Bone marrow (tissue), 2 donors: ENCODE measurements at places on chromosomes 13 and 19.

DNA sequence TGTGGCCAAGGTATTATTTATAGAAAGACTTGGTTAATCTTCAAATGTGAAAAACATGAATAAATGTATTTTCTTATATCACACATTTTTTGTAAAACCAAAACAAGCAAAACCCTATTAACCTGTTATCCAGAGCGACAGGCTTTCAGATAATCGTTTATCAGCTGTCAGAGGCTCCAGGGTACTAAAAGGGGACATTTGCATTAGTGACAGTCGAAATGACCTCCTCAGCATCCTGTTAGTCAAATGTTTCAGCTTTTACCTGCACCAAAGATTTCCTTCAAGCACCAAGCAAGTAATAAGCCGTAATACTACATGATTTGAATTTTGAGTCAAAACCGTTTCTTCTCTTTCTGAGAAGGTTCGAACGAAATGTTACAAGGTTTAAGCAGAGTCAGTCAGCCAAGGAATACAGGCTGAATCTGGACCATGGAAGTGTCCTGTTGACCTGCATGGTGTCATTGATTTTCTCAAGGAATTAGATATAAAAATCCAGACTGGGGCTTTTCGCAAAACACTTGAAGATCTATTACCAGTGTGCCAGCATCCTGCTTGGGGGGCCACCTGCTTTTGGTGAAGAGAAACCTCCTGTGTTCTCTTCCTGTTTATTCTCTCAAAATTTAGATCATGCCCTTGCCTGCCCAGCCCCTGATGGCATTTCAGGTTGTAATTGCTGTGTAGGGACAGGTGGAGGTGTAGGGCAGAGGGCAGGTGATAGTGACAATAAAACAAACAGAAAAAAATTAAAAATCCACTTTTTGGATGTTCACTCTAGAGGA is 11.3 kb upstream of the RFC3 start:
- DNase-seq: no peak

GRCh38 chr13:109858319-109858718 is 71.9 kb upstream of the IRS2 start:
- no peak for DNase-seq

DNA sequence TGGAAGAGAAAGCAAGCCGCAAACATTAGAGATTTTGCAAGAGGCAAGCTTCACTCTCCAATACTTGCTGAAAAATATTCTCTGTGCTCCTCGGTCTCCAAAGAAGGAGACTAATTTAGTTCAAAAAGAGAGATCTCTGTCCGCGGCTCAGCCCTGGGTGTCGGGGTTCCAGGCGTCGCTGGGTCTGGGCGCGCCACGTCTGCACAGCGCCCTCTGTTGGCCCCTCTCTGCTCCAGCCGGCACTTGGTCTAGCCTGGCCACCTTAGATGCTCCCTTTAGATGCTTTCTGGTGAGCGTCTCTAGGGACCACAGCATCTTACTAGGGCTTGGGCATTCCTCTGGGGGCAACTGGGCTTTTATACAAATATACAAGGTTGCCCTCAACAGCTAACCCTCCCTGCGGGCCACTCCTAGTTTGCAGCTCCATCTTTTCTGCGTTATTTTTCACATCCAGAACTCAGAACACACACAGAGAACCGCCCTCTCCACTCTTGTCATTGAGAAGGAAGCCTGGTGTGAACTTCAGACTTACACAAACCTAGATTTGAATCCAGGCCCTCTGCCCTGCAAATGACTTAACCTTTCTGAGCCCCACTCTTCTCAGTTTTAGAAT is 78.3 kb downstream of the CYSLTR2 start:
- peak; percentile 71 for DNase-seq

GRCh38 chr13:102299366-102299765 is 102.5 kb downstream of the FGF14 start:
- no peak for DNase-seq

- DNase-seq: no peak
Observed at GRCh38 chr13:41018602-41018948, 541 bp downstream of the ELF1 start.

- peak; percentile 2 for DNase-seq
Observed at GRCh38 chr13:49669735-49670309, 21.5 kb downstream of the EBPL start.

GRCh38 chr13:52010890-52011631 is at the start of gene ATP7B:
TSS of gene ATP7B (minus strand) at chr13:52011450. CDS start at chr13:52011337, 113 bp downstream.
- DNase-seq: peak; percentile 7

DNA sequence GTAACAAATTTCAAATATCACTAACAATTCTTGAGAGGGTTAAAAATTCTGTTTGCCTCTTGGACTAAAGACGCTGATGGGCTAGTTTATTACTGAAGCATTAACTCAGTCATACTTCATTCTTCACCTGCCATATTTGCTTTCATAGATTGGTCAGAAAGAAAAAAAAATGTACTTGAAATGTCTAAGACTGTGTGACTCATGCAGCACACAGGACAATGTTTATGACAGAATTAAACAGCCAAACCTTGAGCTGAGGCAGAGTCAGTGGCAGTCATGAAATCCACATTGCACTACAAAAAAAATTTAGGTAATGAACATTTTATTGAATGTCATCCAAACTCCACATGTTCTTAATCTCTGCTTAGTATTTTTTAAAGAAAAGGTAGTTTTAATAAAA is 135.6 kb downstream of the PRR20E start:
- DNase-seq: no peak

- no peak for DNase-seq
Observed at GRCh38 chr19:33685541-33685940, 63.8 kb downstream of the CHST8 start.

- DNase-seq: no peak
Observed at GRCh38 chr13:110037925-110038573, 251.7 kb upstream of the IRS2 start.

DNA sequence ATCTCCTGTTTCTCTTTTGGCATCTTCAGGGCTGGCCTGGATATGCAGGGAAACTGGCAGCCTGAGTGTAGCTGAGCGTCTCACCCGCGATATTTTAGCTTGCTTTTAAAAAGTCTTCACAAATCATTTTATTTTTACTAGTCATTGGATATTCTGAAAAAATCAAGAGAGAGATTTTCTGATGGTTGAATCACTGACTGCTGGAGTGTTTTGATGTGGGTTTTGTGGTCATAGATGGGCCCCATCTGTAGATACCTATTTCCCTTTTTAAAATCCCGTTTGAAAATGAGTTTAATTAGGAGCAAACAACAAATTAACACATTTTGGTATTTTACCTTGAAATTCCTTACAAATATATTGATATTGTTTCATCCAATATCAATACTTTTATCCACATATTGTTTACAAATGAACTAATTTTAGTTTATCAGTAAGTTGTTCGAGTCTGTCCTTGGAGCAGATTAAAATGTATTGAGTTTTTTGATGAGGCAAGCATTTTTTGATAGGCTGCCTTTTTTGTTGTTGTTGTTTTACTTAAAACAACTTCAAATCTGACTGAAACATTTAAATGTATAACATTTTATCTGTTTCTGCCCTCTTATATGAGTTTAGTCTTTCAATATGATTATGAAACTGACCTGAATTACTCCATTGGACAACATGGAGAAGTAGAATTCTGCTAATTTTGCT is 21.5 kb upstream of the OXGR1 start:
- no peak for DNase-seq

- DNase-seq: no peak
Observed at GRCh38 chr13:73835138-73835721, 299.0 kb downstream of the KLF12 start.

GRCh38 chr19:19662344-19662743 is 1.1 kb downstream of the ATP13A1 start:
- DNase-seq: no peak

GRCh38 chr19:48716562-48717291 is 2.8 kb downstream of the MAMSTR start:
- DNase-seq: no peak

GRCh38 chr19:48495396-48495795 is 16.2 kb downstream of the LMTK3 start:
- no peak for DNase-seq

GRCh38 chr13:44231786-44232516 is 141.7 kb upstream of the SERP2 start:
- no peak for DNase-seq

GRCh38 chr13:111958612-111959395 is 108.1 kb upstream of the SOX1 start:
- DNase-seq: no peak

GRCh38 chr13:45004096-45004495 is 14.8 kb downstream of the GPALPP1 start:
- DNase-seq: no peak

GRCh38 chr19:4537953-4538600 is 1.8 kb downstream of the LRG1 start:
- DNase-seq: no peak

DNA sequence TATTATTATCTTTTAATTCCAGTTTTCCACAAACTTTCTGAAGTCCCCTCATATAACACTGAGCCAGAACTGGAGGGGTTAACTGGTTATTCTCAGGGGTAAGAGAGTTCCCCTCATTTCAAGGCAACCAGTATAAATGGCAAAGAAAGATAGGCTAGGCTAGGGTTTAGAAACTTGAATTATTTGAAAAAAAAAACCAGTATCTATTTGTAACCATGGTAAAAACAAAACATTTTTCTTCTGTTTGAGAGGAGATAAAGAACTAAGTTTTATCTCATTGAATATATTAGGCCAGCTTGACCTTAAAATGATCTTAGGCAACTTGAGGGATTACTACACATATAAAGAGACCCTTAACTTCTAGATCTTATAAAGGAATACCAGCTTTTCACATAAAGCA is 19.6 kb downstream of the SUPT20H start:
- no peak for DNase-seq
